ENCODE measurements at places on chromosomes 1 and 21.

- DNase-seq, result no peak
These were observed 6.1 kb downstream of the FAM3B start for GRCh38 chr21:41322496-41323382.

DNA sequence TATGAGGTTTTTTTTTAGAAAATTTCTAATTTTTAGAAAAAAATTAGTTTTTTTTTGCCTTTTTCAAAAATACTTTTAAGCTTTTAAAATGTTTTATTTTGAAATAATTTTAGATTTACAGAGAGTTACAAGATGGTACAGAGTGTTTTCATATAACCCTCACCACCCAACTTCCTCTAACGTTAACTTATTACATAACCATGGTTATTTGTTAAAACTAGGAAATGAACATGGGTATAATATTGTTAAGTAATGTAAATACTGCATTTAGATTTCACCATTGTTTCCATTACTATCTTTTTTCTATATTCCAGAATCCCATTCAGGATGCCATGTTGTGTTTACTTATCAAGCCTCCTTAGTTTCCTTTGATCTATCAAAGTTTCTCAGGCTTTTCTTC is 45.2 kb upstream of the ST6GALNAC3 start:
- DNase-seq, result no peak

DNA sequence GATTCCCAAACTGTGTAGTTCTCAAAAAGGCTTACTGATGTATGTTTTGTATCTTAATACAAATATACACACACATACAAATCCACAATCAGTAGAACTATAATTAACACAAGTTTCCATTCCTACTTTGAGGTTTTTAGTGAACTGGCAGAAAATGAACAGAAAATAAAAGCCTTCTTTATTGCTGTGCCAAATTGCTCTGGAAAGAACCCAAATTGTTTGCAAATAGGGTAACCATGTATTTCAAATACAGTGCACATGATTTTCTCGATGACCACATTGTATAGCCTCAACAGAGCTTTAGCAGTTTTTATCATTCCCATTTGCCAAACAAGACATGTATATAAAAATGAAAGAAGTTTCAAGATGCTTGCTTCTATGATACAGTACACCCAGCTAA is 173.3 kb downstream of the COL24A1 start:
- DNase-seq, result no peak

DNA sequence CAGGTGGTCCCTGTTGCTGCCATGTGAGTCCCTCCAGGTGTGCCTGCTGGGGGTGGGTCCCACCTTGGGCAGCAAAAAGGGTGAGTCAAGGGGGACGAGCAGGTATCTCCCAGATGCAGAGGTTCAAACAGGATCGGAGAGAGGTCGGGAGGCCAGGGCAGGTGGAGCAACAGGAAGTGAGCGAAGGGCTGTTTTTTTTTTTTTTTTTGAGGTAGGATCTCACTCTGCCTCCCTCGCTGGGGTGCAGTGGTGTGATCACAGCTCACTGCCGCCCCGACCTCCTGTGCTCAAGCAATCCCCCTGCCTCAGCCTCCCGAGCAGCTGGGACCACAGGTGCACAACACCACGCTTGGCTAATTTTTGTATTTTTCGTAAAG is 39.4 kb downstream of the SLC2A7 start:
- no peak for DNase-seq

DNA sequence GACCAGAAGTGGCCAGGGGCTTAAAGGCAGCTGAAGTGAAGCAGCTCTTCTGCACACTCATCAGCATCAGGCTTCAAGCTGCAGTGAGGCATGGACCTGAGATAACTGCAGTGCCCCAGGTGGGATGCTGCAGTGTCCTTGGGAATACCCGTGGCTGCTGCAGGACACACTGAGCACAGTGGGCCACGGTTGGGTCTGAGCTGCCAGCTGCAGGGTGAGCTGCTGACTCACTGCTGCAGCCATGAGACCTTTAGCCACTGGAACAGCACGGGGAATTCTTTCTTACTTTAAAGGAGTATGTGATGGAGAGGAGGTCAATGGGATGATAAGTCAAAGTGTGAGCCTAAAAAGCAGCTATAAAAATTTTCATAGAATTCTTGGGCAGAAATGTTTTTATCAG is 102.1 kb downstream of the XCL2 start:
- no peak for DNase-seq

GRCh38 chr1:194069168-194069830 is 882.9 kb upstream of the B3GALT2 start:
- no peak for DNase-seq

Measured in activated CD4-positive, alpha-beta T cell treated with anti-CD3 and anti-CD28 coated beads, Interleukin-2, amount 50 U/mL, for 16 hours (primary cell).